Activated naive CD8-positive, alpha-beta T cell treated with anti-CD3 and anti-CD28 coated beads for 36 hours (primary cell): ENCODE measurements at places on chromosomes 11 and 22. TPM values are rescaled to one million over a fixed set of nuclear protein-coding genes. Genes with fewer than 3 reads are reported as not detected.

Gene UCP3
- total RNA-seq, result 0.89 TPM

Gene SLC22A8
- not detected for total RNA-seq

Gene GLB1L2
- 9.3 TPM for total RNA-seq

Gene OR5A1
- not detected for total RNA-seq

Gene CALCA
- 0.29 TPM for total RNA-seq

Gene SMTNL1
- not detected for total RNA-seq
